ENCODE measurements at places on chromosomes 2 and 18.

- no peak for DNase-seq
Observed at GRCh38 chr18:62331581-62332356, 6.7 kb downstream of the TNFRSF11A start.

DNA sequence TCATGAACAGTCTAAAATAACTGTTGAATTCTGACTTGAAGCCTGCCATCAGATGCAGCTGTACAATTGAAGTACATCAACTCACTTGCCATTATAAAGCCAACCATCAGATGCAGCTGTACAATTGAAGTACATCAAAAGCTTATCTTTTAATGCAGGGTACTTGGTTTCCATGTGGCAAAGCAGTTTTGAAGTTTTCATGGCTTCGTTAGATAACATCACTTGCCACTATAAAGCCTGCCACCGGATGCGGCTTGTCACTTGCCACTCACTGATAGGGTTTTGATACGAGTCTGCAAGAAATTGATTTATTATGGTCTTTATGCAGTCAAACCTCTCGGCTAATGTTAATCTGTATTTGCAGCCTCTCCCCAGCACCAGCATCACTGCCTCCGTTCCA, 1605.8 kb downstream of the SUCLG1 start:
- no peak for DNase-seq

GRCh38 chr2:37011130-37011529, 44.8 kb upstream of the STRN start:
- no peak for DNase-seq

DNA sequence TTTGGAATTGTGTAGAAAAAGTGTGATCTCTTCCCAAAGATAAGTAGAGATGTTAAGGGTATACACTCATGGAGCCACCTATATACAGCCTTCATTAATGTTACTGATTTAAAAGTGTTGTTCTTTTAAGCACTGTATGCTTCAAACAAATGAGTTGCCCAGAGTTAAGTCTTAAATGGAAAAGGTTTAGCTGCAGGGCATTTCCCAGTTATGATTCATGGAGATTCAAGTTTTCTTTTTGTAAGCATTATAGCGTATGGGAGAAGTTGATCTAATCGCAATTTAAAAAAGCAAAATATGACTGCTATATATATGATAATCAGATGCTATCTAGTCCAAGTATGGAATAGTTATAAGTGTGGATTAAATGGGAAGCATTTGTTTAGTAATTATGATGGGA, 4.8 kb downstream of the PDK1 start:
- no peak for DNase-seq

DNA sequence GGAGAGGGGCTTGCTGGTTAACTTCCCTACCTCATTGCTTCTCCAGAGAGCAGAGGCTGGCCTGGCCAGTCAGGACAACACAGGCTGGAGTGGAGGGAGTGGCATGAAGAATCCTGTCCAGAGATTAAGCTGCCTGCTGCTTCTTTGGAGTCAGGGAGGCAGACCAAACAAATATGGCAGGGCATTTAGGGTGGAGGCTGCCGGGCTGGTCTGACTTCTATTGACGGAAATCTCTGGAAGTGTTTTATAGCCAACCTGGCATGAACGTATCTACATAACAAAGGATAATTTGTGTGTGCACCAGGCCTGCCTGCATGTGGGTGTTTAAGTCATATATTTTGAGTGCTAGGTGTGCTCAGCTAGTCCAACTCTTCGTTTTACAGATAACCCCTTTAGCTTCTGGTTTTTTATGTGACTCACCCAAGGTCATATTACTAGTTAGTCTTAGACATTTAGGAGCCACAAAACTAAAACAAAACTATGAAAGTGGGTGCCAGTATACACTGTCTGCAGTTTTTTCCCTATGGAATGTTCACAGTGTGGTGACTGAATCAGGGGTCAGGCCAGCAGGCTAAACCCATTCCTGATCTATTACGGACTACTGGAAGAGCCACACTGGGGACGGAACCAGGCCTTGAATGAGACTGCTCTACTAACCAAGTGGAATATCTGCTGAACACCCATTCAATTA, 5.5 kb downstream of the NPC1 start:
- no peak for DNase-seq

- DNase-seq, result no peak
Observed at GRCh38 chr18:58152891-58153290, 108.9 kb downstream of the NEDD4L start.

Data from activated CD8-positive, alpha-beta memory T cell treated with anti-CD3 and anti-CD28 coated beads for 1 hour (primary cell).